ENCODE measurements at places on chromosomes 7 and 10.

- DNase-seq = no peak
Measured at GRCh38 chr10:70523549-70523948, 45.0 kb downstream of the PALD1 start.

DNA sequence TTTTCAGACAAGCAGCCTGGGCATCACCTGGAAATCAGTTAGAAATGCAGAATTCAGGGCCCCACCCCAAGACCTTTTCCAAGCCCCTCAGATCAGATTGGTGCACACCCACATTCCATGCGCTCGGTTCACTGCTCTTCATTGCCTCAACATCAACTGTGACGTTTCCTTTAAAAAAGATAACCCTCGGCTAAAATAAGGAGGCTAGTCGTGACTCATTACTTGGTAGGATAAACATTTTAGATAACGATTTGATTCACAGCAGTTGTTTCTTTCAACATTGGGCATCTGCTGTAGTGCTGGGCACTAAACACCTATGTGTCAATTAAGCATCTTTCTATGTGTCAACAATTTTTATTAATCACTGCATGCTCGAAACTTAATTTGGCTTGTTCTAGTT, 191.1 kb upstream of the LRGUK start:
- no peak for DNase-seq

- DNase-seq = peak; percentile 67
Measured at GRCh38 chr10:31769564-31769963, 159.1 kb downstream of the ARHGAP12 start.

DNA sequence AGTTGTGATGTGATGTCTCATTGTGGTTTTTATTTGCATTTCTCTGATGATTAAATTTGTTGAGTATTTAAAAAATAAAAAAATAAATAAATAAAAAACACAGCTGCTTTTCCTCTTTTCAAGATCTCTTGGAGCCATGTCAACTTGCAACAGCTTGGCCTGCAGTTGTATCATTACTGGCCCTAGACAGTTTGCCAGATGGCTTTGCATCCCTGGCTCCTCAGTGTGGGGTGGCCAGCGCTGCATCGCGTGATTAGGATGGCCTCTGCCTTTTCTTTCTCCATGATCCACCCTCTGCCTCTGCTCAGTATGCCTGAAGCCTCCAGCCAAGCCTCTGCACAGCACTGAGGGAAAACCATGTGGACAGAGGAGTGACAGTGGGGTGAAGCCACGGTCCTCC, 96.8 kb downstream of the PPP1R3C start:
- DNase-seq = peak; percentile 35

DNA sequence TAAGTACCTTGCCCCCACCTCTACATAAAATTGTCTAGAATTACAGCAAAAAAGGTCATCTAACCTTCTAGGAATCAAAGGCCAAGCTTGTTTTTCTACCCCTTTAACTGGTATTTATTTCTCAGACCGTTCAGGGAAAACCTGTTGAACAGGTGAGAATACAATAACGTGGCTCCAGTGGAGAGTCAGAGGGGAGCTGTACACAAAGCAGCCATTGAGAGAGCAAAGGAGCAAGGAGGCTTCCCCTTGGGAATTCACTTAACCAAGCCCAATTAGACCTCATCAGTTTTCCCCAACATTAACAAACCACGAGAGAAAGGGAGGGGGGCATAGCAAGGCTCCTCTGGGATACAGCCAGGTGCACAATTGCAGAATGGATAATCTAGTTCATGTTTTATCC, 101.9 kb downstream of the ELMO1 start:
- DNase-seq = no peak
